PC-9 (cell line): ENCODE measurements at places on chromosomes 7 and 10.

GRCh38 chr10:104427989-104428388, 74.4 kb downstream of the CFAP58 start:
- no peak for DNase-seq

GRCh38 chr7:44969701-44970522, 8.9 kb downstream of the MYO1G start:
- DNase-seq: peak; percentile 62

DNA sequence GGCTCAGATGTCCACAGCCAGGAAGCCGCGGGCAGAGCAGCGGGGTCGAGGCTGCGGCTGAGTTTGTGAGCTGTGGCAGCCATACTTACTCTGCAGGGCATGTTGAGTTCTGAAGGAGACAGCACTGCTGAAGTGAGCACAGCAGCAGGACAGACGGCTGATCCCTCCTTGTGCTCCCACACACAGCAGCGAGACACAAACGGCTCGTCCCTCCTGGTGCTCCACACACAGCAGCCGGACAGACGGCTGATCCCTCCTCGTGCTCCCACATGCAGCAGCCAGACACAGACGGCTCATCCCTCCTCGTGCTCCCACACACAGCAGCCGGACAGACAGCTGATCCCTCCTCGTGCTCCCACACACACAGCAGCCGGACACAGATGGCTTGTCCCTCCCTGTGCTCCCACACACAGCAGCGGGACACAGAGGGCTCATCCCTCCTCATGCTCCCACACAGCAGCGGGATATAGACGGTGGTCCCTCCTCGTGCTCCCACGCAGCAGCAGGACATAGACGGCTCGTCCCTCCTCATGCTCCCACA, 305.1 kb downstream of the PTPRN2 start:
- no peak for DNase-seq

DNA sequence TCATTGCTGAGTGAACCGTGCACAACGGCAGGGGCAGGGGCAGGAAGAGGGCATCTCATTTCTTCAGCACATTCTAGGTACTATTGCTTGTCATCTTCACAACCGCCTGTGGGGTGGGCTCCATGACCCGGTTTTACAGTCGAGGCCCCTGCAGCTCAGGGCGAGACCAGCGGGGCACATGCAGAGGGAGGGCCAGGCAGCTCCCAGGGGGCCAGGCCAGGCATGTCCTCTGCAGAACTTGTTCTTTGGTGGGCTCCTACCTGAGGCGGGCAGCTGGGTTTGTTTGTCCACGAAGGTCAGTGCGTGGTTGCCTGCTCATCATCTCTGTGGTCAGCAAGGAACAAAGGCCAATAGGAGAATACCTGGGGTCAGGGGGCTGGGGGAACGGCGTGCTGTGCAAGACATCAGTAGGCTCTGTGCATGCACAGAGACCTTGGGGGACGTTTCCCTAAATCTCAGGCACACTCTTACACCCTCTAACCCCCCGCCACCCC, 75.1 kb upstream of the LEP start:
- DNase-seq: no peak

- DNase-seq: no peak
Measured at GRCh38 chr10:15715619-15716227, 4.0 kb downstream of the ITGA8 start.
